Fibroblast of lung (primary cell): ENCODE measurements at places on chromosomes 16 and 17. TPM values are rescaled to one million over a fixed set of nuclear protein-coding genes. Genes with fewer than 3 reads are reported as not detected.

WNK4 gene
- under 0.01 and 0.51 TPM in 2 replicates for total RNA-seq

SPHK1 gene
- total RNA-seq = 5.0 and 22.3 TPM in 2 replicates

C16orf46 gene
- total RNA-seq = 0.51 TPM in 1 of 2 replicates, not detected in the other

FMNL1 gene
- 2.8 and 3.1 TPM in 2 replicates for total RNA-seq

PKMYT1 gene
- 0.26 and 1.2 TPM in 2 replicates for total RNA-seq

TBC1D3I gene
- total RNA-seq = under 0.01 and 0.51 TPM in 2 replicates

SMIM5 gene
- total RNA-seq = under 0.01 and 0.17 TPM in 2 replicates

CCL3 gene
- not detected in 2 replicates for total RNA-seq

CHD9NB gene
- total RNA-seq = 3.6 and 5.3 TPM in 2 replicates

EIF4A3 gene
- 73.2 and 85.0 TPM in 2 replicates for total RNA-seq

TNFRSF13B gene
- not detected in 2 replicates for total RNA-seq

TM4SF5 gene
- not detected in 2 replicates for total RNA-seq

SPN gene
- total RNA-seq = not detected in 2 replicates

ZFP3 gene
- total RNA-seq = 2.1 and 3.1 TPM in 2 replicates

ETV4 gene
- 0.33 and 0.51 TPM in 2 replicates for total RNA-seq

PRDM7 gene
- not detected in 2 replicates for total RNA-seq

QRICH2 gene
- total RNA-seq = 4.3 and 4.6 TPM in 2 replicates

GP1BA gene
- total RNA-seq = not detected in 2 replicates

SLFN14 gene
- total RNA-seq = not detected in 2 replicates

SLC52A1 gene
- total RNA-seq = 0.26 and 0.66 TPM in 2 replicates

SAMD14 gene
- 2.1 and 2.3 TPM in 2 replicates for total RNA-seq

VMO1 gene
- total RNA-seq = 0.33 and 1.5 TPM in 2 replicates

HSF5 gene
- under 0.01 TPM in 2 replicates for total RNA-seq

PYDC1 gene
- total RNA-seq = not detected in 2 replicates
